ENCODE measurements at places on chromosomes 6 and 20. TPM values are rescaled to one million over a fixed set of nuclear protein-coding genes. Genes with fewer than 3 reads are reported as not detected.

DNA sequence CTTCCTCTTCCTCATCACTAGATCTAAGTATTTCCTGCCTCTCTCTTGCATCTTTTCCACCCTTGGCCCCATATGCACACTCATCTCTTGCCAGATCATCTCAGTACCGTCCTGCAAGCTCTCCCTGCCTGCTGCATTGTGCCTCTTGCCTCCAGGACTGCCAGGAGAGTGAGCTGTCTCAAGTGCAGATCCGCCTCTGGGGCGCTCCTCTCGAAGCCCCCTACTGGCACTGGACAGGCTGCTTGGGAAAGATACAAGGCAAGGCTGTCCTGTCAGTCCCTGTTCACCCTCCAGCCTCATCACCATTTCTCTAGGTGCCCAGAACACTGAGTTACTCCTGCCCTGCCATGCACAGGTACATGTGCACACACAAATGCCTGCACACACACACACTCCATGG lies 10.2 kb downstream of the SYNDIG1 start:
- no peak for DNase-seq

DNA sequence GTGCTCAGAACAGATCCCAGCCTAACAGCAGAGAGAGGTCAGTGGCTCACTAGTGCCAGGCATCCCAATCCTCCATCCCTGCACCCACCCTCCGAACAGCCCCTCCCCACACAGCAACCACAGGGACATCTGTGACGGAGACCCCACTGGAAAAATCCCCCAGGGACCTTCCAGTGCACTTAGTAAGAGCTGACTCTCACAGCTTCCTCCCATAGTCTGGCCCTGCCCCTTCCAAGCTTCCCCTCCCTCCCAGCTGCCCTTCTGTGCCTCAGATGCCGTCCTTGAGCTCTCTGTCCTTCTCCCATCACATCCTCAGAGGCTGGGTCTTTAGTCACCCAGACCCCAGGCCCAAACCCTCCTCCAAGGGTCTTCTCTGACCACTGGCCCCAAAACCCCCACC lies 9.7 kb upstream of the THBS2 start:
- no peak for DNase-seq

DNA sequence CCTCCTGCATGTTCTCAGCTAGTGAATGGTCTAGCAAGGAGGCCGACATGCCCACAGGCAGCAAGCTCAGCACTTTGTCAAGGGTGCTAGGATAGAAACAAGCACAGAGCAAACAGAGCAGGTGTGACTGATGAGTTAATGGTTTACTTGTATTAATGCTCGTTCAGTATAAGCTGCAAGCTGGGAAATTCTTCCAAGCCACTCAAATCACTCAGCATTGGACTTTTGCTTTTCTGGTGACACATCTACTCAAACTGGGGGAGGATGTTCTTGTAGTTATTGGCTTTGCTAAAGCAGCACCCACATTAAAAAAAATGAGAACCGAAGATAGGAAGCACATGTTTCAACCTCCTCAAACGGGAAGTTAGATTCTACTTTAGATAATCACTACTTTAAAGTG lies 43.1 kb upstream of the NEDD9 start:
- no peak for DNase-seq

- no peak for DNase-seq
Measured at GRCh38 chr6:156775717-156776116, 1.5 kb upstream of the ARID1B start.

- DNase-seq, result no peak
Measured at GRCh38 chr6:19408331-19408730, 428.8 kb upstream of the ID4 start.

The FAM120B gene
- total RNA-seq, result 12.8 TPM

The TMEM74B gene
- total RNA-seq, result 0.07 TPM

The TBX18 gene
- total RNA-seq, result 25.9 TPM

The C20orf204 gene
- total RNA-seq, result 1.9 TPM

All from pulmonary artery endothelial cell (primary cell).